ENCODE measurements at places on chromosomes 1 and 21.

DNA sequence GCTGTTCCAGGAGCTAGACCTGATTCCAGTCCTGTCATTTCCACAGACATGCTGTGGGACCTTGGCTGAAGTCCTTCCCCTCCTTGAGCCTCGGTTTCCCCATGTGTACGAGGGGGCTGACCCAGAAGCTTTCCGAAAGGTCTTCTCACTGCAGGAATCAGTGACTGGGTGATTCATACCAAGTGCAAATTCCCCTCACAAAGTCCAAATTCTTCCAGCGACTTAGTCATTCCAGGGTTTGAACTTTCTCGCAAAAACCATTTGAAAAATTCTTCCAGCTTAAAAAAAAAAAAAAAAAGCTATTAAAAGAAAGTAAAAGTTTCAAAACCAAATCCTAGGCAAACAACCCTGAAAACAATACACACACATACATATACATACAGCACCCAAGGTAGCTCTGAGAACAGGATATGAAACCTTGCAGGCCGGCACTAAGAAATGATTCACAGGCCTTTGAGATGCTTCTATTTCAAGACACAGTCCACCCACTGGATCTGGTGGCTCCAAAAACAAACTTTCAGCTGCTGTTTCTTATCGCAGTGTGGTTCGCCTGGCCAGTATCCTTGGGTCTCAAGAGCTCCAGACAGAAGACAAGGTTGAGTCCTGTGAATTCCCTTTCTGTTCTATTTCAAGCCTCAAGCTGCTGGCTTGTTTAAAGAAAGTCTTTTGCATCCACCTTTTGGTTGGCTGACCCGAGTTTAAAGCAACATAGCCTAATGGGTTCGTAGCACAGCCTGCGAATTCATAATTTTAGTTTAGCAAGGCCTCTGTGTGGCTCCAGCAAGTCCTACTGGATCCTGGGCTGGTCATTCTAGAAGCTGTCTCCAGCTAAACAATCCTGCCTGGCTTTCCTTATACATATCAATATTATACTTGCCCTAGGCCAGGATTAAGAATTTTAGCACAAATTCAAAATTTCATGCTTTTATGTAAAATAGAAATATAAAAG is 18.0 kb upstream of the ID3 start:
- DNase-seq, result peak; percentile 52

- DNase-seq, result no peak
Observed at GRCh38 chr1:179785031-179785431, 41.9 kb downstream of the FAM163A start.

DNA sequence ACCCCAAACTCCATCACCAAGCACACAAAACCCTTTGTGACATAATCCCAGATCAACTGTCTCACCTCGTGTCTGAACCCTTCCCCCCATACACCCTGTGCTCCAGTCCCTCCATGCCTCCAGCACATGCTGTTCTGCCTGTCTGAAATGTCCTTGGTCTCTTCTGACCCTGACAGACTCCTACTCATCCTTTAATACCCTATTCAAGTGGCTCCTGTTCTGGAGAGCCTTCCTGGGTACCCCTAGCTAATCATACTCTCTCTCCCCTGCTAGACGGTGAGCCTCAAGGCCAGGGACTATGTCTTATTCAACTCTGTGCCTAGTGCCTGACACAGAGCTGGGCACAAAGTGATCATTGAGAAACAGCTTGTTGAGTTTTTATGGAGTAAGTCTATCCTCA is 125.0 kb downstream of the LACTBL1 start:
- DNase-seq, result no peak

- no peak for DNase-seq
Observed at GRCh38 chr1:236604905-236605806, 840 bp upstream of the HEATR1 start.

DNA sequence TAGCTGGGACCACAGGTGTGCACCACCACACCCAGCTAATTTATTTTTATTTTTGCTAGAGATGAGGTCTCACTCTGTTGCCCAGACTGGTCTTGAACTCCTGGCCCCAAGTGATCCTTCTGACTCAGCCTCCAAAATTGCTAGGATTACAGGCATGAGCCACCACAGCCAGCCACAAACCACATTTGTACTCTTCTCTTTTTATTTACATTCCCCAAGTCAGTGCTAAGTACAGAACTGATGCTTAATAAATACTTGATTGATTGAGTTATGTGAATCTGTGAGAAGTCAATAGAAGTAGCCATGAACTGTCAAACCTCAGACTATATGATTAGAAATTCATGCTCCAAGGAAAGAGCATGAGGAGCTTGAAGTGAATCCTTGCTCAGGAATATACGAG is 48.5 kb upstream of the S1PR1 start:
- no peak for DNase-seq

DNA sequence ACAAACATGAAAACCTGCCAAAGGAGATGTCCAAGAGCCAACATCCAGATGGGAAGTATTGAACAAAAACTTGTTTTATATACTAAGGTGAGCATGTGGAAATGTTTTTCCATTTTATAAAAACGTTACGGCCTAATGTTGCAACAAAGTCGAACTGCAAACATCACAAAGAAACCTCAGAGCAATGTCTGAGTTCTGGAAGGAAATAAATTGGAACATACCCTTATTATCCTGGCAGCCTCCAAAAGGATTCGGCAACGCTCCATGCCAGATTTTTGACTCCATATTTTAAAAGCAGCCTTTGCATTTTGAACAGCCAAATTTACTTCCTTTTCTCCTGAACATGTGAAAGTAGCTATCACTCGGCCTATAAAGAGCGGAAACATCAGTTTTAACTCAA is 3.3 kb downstream of the ALDH9A1 start:
- no peak for DNase-seq

DNA sequence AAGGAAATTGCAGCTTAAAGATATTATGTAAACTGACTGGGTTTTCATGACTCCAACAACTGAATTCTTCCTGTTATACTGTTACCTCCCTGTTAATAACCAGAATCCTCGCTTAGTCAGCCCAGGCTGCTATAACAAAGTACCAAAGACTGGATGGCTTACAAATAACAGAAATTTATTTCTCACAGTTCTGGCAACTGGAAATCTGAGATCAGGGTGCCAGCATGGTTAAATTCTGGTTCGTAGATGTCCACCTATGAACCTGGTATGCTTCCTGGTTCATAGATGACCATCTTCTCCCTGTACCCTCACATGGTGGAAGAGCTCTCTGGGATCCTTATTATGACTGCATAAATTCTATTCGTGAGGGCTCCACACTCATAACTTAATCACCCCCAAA is 8.1 kb upstream of the TCHHL1 start:
- DNase-seq, result no peak

GRCh38 chr1:160467576-160467975 is 55.5 kb downstream of the SLAMF6 start:
- no peak for DNase-seq

DNA sequence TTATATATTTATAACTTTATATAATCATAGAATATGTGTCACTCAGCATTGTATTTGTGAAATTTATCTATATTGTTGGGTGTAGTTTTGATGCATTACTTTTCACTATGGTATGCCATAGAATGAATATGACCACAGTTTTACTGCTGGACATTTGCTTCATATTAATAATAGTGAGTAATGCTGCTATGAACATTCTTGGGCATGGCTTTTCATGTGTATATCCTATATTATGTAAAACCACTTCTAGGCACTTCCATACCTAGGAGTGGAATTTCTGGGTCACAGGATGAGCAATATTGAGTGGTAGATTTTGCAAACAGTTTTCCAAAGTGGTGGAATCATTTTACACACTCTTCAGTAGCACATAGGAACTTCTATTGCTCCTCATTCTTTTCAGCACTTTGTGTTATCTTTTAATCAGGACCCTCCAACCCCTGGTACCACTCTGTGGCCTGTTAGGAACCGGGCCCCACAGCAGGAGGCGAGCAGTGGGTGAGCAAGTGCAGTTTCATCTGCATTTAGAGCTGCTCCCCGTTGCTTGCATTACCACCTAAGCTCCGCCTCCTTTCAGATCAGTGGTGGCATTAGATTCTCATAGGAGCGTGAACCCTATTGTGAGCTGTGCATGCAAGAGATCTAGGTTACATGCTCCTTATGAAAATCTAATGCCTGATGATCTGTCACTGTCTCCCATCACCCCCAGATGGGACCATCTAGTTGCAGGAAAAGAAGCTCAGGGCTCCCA is 56.0 kb upstream of the CNIH3 start:
- no peak for DNase-seq

- DNase-seq, result no peak
Observed at GRCh38 chr1:44524655-44525500, 119.8 kb downstream of the RNF220 start.

DNA sequence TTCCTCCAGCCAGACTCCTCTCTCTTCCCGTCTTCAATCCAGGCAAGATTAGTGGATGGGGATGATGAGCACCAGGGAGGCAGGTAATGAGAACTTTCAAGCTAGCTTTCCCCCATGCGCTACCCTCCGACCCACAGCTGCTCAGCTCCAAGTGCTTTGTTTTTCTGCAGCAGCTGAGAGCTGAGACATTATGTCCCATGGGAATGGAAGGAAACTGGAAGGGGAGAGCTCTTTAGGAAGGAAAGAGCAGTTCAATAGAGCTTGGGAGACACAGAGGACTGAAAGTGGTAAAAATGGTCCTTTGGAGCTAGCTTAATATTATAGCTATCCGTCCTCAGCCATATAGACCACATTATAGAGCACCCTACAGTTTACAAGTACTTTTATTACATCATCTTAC is 39.8 kb downstream of the RAB3B start:
- DNase-seq, result no peak

DNA sequence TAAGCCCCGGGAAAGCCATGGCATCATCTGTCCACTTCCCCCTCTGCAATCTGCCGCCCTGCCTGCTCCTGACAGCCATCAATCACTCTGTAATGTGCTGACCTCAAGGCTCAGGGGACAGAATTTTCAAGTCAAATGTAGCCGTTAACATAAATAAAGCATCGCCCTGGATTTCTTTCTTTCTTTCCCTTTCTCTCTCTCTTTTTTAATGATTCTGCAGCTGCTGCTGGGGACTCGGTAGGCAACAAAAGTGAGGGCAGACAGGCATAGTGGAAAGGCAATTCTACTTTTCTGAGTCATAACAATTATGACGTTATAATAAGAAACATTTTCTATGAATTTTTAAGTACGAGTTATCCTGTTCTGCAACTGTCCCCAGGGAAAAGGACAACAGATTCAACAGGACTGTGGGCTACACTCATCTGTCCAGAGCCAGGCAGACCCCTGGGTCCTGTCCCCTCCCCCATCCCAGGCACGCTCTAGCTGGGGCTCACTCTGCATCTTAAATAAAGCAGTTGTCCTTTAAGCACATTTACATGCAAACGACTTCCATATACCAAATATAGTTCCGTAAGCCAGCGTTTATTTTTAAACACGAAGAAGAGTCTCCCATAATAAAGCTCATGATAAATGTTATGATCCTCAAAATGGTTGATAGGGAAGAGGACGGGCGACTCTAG is 78.7 kb downstream of the SSBP3 start:
- DNase-seq, result no peak

DNA sequence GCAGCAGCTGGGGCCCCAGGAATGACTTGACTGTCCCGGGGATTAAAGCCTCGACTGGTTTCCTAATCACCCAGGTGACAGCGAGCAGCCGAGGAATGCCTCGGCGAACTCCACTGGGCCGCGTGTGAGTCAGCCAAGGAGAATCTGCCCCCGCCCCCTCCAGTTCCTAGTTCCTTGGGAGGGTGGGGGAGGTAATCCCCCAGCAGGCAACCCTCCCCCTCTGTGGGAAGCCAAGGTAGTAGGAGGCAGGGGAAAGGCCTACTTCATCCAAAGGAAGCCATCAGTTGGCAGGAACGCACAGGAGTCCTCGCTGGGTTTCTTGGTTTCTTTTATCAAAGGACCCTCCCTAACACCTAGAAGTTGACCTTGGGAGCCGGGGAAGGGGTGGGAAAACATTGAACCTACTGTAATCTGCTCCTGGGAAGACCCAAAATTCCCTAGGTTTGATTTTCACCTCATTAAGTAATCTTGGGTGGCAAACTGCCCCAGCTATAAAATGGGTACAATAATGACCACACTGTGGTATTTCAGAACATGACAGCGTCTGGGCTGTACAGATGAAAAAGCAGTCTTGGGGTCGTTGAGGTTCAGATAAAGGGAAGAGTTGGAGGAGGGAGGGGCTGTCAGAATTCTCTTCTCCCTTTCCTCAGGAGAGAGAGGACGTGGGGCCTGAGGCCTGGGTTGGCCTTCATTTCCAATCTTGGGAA is 1.4 kb downstream of the TENT5B start:
- DNase-seq, result no peak

DNA sequence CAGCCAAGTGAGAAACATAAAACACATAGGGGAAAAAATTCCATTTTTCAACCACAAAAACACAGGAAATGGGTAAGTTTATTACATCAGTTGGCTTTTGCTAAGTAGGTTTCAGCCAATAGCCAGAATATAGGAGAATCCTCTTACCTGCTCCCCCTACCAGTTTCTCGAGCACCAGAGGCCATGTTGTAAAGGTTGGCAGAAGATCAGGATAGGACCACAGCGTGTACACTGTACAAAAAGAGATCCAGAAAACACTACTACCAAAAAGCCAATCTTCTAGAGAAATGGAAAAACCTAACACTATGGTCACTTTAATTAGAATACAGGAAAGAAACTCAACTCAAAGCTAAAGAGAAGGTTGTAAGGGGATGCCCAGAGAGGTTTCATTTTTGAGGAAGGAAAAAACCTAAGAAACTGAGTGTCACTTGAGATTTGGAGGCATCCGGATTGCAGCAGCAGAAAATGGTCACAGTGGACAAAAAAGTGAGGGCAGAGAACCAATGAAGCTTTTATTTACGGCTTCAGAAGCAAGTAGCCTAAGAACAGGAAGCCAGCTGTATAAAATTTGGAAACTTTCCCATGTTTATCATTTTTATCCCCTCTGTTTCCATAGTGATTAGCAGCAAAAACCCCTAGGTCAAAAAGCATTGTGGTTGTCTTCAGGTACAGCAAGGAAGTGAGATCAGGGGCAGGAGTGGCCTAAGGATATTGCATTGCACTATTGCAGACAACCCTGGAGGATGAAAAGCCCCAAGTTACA is 2.9 kb downstream of the EIF2D start:
- no peak for DNase-seq

DNA sequence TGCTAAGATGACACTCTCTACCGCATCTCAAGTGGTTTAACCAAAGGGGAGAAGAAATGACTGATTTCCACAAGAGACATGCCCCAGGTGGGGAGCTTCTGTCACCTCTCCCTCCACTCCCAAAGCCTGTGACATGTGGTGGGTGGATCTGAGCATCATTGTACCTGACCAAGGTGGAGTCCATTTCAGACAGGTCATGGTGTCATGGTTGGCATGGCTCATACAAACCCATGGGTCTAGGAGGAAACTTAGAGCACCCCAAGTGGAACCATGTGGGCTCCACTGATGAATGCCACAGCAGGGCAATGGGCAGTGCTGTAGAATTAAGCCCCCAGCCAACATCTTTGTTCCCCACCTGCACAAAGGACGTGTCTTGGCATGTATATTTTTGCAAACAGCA is 131.5 kb upstream of the EDN2 start:
- DNase-seq, result no peak

DNA sequence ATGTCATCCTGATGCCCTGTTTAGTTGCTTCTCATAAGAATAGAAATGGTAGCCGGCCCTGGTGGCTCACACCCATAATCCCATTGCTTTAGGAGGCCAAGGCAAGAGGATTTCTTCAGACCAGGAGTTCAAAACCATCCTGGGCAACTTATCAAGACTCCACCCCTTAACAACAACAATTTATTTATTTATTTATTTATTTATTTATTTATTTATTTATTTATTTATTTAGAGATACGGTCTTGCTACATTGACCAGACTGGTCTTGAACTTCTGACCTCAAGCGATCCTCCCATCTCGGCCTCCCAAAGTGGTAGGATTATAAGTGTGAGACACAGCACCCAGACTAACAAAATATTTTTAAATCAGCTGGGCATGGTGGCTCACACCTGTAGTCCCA is 4.0 kb downstream of the MT1HL1 start:
- no peak for DNase-seq

All from activated naive CD4-positive, alpha-beta T cell treated with anti-CD3 and anti-CD28 coated beads, Interleukin-2, amount 50 U/mL, for 16 hours (primary cell).